ENCODE measurements at places on chromosomes 16 and 17.

DNA sequence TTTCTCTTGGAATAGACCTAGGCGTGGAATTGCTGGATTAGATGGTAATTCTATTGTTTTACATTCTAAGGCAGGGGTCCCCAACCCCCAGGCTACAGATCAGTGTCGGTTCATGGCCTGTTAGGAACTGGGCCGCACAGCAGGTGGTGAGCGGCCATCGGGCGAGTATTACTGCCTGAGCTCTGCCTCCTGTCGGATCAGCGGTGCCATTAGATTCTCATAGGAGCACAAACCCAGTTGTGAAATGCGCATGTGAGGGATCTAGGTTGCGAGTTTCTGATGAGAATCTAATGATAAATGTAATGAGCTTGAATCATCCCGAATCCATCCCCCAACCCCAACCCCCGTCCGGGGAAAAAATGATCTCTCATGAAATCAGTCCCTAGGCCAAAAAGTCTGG, 23.0 kb downstream of the NLRC5 start:
- H3K4me1 ChIP-seq, result peaks cover 3% of the 10 kb centered on the region
- no peaks in the 10 kb centered on the region for H3K27me3 ChIP-seq
- H3K27ac ChIP-seq, result no peak overlapping the region
- no peak for DNase-seq
- no peak overlapping the region for H3K4me3 ChIP-seq

DNA sequence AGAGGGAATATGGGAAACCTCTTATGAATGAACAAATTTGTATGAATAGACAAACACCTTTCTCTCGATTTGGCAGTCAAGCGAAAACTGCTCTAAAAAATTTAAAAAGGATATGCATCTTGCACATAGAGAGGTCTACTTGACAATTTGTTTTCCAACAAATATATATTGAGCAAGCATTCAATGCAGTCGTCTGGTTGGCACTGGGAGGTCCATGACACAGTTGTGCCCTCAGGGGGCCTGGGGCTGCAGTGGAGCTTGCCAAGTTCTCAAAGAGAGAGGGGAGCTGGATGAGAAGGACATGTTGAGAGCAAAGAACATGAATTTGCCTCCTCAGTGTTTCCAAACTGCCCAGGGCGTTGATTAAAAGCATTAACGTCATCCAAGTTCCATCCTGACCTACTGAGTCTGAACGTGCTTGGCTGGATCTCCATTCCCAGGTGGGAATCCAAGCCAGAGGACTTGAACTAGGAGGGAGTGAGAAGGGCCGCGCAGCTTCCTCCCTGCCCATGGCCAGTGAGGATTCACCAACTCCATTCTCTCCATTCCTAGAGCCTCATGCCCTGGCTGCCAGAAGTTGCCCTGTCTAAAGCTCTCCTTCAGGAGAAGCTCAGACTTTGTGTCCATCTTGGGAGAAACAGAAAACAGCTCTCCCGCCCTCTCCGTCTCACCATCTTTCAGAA, 24.5 kb downstream of the TBX2 start:
- H3K36me3 ChIP-seq, result no peaks in the 10 kb centered on the region
- no peaks in the 10 kb centered on the region for H3K4me1 ChIP-seq
- H3K4me3 ChIP-seq, result no peak overlapping the region
- no peak for DNase-seq
- H3K27me3 ChIP-seq, result no peaks in the 10 kb centered on the region
- H3K27ac ChIP-seq, result no peak overlapping the region

DNA sequence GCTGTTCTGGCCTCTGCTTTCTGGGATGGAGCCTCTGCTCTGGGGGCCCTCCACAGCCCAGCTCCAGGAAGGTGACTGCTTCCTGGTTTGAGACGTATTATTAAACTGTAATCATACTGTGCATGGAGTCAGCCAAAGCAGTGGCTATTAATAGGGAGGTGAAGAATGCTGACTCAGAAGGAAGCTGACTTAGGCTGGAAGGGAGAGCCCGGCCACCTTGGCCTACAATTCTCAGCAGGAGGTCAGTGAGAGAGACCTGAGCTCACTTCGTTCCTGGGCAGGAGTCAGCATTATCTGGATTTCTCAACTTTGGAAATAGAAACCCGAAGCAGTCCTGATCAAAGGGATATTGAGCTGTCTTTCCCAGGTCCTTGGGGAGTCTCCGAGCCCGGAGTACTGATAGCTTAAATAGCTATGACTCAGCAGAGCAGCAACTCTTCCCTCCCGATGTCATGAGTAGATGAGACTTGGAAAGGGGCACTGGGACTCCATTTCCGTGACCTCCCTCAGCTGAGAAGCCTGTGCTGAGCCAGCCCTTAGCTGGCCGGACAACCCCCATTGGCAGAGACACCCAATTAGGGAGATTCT, 91.8 kb downstream of the YPEL2 start:
- H3K4me1 ChIP-seq, result peaks cover 3% of the 10 kb centered on the region
- H3K36me3 ChIP-seq, result no peaks in the 10 kb centered on the region
- no peak overlapping the region for H3K27ac ChIP-seq
- H3K4me3 ChIP-seq, result no peak overlapping the region
- DNase-seq, result no peak

- peaks cover 61% of the 10 kb centered on the region for H3K36me3 ChIP-seq
- DNase-seq, result no peak
- H3K4me1 ChIP-seq, result no peaks in the 10 kb centered on the region
- H3K27ac ChIP-seq, result no peak overlapping the region
Observed at GRCh38 chr17:44927696-44928095, 12.4 kb upstream of the GFAP start.

DNA sequence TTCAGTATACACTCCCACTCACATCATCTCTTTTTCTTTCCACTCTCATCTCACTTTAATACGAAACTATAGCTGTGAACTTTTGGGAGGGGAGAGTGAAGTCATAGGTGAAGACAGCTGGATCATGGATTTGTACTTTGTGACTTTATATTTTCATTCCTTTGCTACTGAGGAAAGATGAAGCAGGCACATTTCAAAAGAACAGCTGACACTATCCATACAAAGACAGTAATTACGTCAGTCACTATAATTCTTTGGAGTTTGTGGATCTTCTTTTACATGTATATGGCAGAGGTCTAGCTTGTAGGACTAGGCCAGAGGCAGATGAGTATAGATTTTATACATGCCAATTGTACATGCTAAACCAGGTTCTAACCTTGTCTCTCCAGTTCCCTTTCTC, 346.3 kb downstream of the BCAS3 start:
- H3K36me3 ChIP-seq, result no peaks in the 10 kb centered on the region
- no peak overlapping the region for H3K27ac ChIP-seq
- no peak for DNase-seq
- H3K27me3 ChIP-seq, result no peaks in the 10 kb centered on the region
- no peaks in the 10 kb centered on the region for H3K4me1 ChIP-seq

DNA sequence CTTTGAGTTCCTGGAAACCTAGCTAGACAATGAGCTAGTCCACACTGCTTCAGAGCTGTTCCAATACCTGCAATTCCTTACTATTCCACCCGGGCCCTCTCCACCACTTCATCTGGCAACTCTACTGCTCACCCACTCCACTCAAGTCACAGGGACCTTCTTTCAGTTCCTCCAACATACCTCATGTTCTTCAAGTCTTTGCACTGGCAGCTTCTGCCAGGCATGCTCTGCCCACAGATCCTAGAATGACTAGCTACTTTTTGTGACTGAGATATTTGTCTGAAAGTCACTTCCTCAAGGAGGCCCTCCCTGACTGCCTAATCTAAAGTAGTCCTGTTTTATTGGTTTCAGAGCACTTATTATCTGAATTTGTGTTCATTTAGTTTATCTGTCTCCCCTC, 86.4 kb downstream of the TEX14 start:
- H3K27ac ChIP-seq, result no peak overlapping the region
- no peak overlapping the region for H3K4me3 ChIP-seq
- H3K4me1 ChIP-seq, result no peaks in the 10 kb centered on the region
- no peak for DNase-seq

- no peaks in the 10 kb centered on the region for H3K27me3 ChIP-seq
- H3K36me3 ChIP-seq, result no peaks in the 10 kb centered on the region
- H3K27ac ChIP-seq, result peak overlapping the region; percentile 95
- H3K4me3 ChIP-seq, result peak overlapping the region; percentile 99
- H3K4me1 ChIP-seq, result peaks cover 5% of the 10 kb centered on the region
- DNase-seq, result no peak
Observed at GRCh38 chr16:58393138-58393504, 850 bp downstream of the GINS3 start.

DNA sequence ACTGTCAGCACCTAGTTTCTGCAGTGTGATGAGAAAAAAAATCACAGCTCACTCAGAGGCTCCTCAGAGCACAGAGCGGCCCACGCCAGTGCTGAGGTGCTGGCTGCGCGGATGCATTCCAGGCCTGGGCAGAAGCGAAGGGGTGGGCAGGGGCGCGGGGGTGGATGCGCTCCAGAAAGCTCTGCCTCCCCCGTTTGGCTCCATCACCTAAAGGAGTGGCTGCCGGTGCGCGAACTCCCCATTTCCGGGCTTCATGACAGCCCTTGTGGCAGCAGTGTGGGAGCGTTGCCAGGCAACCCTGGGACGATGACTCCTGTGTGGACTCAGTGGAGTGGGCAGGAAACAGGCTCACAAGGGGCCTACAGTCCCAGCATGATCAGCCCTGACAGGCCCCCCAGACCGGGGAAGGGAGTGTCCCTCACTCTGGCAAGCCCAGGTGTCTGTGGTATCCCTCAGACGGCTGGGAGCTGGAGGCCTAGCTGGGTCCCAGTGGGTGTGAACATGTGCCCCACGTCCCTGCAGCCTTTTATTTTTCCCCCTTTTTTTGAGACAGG, 32.8 kb upstream of the NUDT16L1 start:
- peaks cover 8% of the 10 kb centered on the region for H3K36me3 ChIP-seq
- no peak overlapping the region for H3K4me3 ChIP-seq
- no peak for DNase-seq

DNA sequence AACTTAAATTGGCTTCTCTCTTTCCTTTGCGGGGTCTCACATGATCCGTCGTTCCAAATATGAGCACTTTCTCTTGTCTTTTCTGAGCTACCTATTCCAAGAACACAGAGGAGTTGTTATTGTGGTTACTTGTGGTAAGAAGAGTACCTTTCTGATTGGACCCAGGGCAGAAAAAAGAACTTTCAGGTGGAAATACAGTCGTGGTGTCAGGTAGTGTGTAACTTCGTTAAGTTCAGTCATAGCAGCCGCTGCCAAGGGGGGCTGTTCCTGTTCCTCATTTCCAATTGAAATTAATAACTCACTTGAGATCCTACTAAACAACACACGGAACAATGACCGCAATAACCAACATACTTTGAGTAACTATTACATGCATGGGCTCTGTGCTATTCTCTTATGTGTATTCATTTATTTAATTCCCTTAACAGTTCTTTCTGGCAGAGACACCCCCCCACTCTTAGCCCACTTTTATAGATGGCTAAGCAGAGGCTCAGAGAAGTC, 681.7 kb downstream of the MAF start:
- H3K4me3 ChIP-seq, result no peak overlapping the region
- no peaks in the 10 kb centered on the region for H3K27me3 ChIP-seq
- no peaks in the 10 kb centered on the region for H3K36me3 ChIP-seq

Data from keratinocyte (primary cell).